ENCODE measurements at places on chromosomes 12 and 14. TPM values are rescaled to one million over a fixed set of nuclear protein-coding genes. Genes with fewer than 3 reads are reported as not detected.

Gene SMCO2
- 0.33 TPM for total RNA-seq

Gene ARPC3
- 970 TPM for total RNA-seq

Gene DTX1
- total RNA-seq: 1.3 TPM

Gene POTEG
- 0.41 TPM for total RNA-seq

Gene IL22
- not detected for total RNA-seq

Gene LDHB
- 1,752 TPM for total RNA-seq
